ENCODE measurements at places on chromosomes 3 and 15. TPM values are rescaled to one million over a fixed set of nuclear protein-coding genes. Genes with fewer than 3 reads are reported as not detected.

The OPA1 gene
- 37.9 TPM for total RNA-seq

The NKIRAS1 gene
- 9.9 TPM for total RNA-seq

The ST6GAL1 gene
- total RNA-seq = 3.9 TPM

The LRTM1 gene
- not detected for total RNA-seq

The ATP8B4 gene
- total RNA-seq = 0.99 TPM

The UQCRC1 gene
- total RNA-seq = 167 TPM

The AADACL2 gene
- total RNA-seq = not detected

The KIF7 gene
- 4.9 TPM for total RNA-seq

The RTP1 gene
- not detected for total RNA-seq

The ZNF662 gene
- total RNA-seq = not detected

The PLXNA1 gene
- 20.5 TPM for total RNA-seq

The NTRK3 gene
- 24.0 TPM for total RNA-seq

The GPR149 gene
- not detected for total RNA-seq

The ARPC4 gene
- 152 TPM for total RNA-seq

The CFAP100 gene
- total RNA-seq = not detected

The RYR3 gene
- total RNA-seq = 0.07 TPM

The KCNAB1 gene
- not detected for total RNA-seq

The RTP3 gene
- not detected for total RNA-seq

The AEN gene
- 80.8 TPM for total RNA-seq

The IL5RA gene
- total RNA-seq = not detected

The APEH gene
- total RNA-seq = 65.0 TPM

The BUB1B gene
- total RNA-seq = 25.8 TPM

The CALML4 gene
- 7.2 TPM for total RNA-seq

The NANOGP8 gene
- total RNA-seq = not detected

The HIGD2B gene
- total RNA-seq = not detected

The ERC2 gene
- total RNA-seq = not detected

The ASB7 gene
- total RNA-seq = 9.6 TPM

The CFAP91 gene
- total RNA-seq = 0.15 TPM

The GXYLT2 gene
- total RNA-seq = 1.1 TPM

The EFCC1 gene
- total RNA-seq = not detected

The PRSS50 gene
- total RNA-seq = not detected

The PLA2G4E gene
- total RNA-seq = 0.03 TPM

The B3GNT5 gene
- 30.7 TPM for total RNA-seq

The NR1I2 gene
- not detected for total RNA-seq

The FES gene
- total RNA-seq = 0.84 TPM

The GABRR3 gene
- not detected for total RNA-seq

The PLS1 gene
- 11.1 TPM for total RNA-seq

The EPB42 gene
- total RNA-seq = not detected

Measured in A549 treated with Hydrocortisone at 1 μM for 4 hours (cell line).